OCI-M1 (cell line): ENCODE measurements at places on chromosomes 3 and 15.

- peak; percentile 5 for DNase-seq
These were observed 153.0 kb upstream of the SMAD3 start for GRCh38 chr15:66912441-66912840.

GRCh38 chr15:64883997-64884511, 27.6 kb upstream of the ANKDD1A start:
- DNase-seq = no peak

GRCh38 chr15:55969582-55969981, 23.8 kb downstream of the NEDD4 start:
- DNase-seq = no peak

GRCh38 chr3:124856677-124857076, 30.5 kb downstream of the ITGB5 start:
- no peak for DNase-seq

DNA sequence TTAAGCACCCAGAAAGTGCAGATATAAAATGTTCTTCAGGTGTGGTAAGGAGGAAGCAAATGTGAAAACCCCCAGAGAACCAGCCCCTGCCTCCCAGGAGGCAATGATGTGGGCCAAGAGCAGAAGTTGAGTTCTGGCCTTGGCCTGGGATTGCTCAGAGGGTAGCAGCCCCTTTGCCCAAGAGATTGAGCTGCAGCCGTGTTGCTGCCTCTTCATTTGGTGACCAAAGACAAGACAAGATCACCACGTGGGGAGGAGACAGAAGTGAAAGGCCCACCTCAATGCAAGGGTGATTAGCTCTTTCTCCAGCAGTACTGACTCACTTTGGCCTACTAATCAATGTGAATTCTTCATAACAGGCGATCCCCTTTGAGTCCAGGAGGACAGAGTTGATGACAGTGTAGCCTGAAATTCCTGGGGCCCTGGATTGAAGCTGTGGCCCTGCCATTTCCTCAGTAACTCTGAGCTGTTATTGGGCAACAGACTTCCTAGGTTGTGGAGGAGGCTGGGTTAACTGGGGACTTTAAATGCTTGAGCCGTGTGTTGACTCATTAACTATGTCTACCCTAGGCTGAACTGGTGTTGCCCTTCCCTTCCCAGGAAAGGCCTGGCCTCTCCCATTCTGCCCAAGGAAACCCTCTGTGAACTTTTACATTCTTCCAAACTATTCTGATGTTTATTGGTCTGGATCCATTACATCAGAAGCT, 86.5 kb downstream of the ST6GAL1 start:
- DNase-seq = no peak
